ENCODE measurements at places on chromosomes 13 and 19.
A peak's percentile ranks its signal among the peaks of the same experiment; 100 is the strongest.

- DNase-seq = no peak
These were observed 40.3 kb downstream of the SOX1 start for GRCh38 chr13:112107289-112107688.

- DNase-seq = peak; percentile 7
These were observed 529 bp downstream of the ZNF836 start for GRCh38 chr19:52170863-52171320.

DNA sequence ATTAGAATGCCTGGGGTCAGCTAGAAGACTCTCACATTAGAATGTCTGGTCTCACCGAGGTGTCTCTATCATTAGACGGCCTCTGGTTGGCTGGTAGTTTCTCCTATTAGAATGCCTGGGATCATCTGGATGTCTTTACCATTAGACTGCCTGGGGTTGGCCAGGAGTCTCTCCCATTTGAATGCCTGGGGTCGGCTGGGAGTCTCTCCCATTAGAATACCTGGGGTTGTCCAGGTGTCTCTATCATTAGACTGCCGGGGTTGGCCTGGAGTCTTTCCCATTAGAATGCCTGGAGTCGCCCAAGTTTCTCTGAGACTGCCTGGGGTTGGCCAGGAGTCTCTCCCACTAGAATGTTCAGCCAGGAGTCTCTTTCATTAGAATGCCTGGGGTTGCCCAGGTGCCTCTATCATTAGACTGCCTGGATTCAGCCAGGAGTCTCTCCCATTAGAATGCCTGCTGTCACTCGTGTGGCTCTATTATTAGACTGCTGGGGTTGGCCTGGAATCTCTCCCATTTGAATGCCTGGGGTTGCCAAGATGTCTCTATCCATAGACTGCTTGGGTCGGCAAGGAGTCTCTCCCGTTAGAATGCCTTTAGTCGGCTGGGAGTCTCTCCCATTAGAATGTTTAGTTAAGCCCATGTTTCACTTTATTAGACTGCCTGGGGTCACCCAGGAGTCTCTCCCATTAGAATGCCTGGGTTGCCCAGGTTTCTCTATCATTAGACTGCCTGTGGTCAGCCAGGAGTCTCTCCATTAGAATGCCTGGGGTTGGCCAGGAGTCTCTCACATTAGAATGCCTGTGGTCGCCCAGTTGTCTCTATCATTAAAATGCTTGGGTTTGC lies 1467.8 kb downstream of the UQCRFS1 start:
- no peak for DNase-seq

DNA sequence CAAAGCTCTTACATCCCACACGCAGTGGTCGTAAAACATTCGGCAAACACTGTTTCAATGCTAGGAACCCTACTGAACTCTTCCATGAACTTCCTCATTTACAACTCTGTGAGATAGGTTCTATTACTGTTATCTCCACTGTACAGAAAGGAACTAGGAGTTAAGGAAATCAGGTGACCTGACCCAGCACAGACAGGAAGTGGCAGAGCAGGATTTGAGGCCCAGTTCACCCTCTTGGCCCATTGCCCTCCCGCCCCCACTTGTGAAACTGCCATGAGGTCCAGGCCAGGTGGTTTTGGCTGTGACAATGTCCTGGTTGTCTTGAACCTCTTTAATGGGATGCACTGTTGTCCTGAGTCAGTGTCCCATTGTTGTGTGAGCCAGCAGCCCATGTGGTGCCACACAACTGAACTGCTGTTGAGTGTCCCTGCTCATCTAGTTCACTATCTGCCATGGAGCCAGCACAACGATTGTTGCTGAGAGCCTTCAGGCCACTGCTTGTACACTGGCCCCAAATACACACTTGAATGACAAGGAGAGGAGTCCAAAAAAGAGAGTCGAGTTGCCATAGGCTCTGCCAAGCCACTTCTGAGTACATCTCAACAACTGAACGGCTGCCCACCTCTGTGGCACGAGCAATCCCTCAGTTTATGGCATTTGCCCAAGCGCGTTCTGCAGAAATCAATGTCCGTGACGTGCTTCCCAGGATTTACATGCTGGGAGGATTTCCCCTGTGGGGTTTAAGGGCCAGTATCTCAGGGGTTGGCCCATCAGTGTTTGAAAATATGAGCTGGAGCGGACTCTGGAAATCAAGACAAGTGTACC lies 484.6 kb downstream of the TSHZ3 start:
- no peak for DNase-seq

- no peak for DNase-seq
These were observed 3.0 kb downstream of the PPP6R1 start for GRCh38 chr19:55255618-55256423.

- DNase-seq = no peak
These were observed 823 bp downstream of the TLE5 start for GRCh38 chr19:3061182-3062161.

- no peak for DNase-seq
These were observed 465.1 kb downstream of the SLITRK5 start for GRCh38 chr13:88136098-88136790.

GRCh38 chr13:34620862-34621261 lies 321.2 kb upstream of the NBEA start:
- DNase-seq = peak; percentile 30

DNA sequence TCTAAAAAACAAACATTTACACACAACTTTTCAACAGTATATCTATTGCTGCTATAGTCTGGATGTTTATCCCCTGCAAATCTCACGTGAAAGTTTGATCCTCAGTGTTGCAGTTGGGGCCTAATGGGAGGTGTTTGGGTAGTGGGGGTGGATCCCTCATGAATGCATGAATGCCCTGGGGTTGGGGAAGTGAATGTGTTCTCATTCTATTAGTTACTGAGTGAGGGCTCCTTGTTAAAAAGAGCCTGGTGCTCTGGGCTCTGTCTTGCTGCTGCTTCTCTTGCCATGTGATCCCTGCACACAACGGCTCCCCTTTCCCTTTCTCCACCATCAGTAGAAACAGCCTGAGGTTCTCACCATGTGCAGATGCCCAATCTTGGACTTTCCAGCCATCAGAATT lies 242.7 kb upstream of the HTR2A start:
- no peak for DNase-seq

GRCh38 chr13:50898338-50898737 lies 11.3 kb upstream of the RNASEH2B start:
- DNase-seq = no peak

GRCh38 chr19:9953802-9954542 lies 17.7 kb upstream of the OLFM2 start:
- DNase-seq = no peak

DNA sequence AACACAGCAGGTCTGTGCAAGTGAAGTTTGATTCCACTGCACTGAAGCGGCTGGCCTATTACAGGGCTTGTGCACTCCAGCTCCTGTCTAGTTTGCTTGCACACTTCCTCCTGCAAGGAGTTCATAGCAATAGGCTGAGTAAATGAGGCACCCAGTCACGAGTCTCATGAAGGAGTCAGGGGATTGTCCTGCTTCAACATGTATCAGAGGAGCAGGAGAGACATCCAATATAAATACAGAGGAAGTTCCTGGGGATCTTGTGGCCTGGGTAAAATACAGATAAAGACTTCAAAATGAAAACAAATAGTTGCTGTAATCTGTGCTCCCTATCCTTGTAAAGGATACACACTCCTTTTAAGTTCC lies 259.9 kb downstream of the SLITRK1 start:
- DNase-seq = no peak

DNA sequence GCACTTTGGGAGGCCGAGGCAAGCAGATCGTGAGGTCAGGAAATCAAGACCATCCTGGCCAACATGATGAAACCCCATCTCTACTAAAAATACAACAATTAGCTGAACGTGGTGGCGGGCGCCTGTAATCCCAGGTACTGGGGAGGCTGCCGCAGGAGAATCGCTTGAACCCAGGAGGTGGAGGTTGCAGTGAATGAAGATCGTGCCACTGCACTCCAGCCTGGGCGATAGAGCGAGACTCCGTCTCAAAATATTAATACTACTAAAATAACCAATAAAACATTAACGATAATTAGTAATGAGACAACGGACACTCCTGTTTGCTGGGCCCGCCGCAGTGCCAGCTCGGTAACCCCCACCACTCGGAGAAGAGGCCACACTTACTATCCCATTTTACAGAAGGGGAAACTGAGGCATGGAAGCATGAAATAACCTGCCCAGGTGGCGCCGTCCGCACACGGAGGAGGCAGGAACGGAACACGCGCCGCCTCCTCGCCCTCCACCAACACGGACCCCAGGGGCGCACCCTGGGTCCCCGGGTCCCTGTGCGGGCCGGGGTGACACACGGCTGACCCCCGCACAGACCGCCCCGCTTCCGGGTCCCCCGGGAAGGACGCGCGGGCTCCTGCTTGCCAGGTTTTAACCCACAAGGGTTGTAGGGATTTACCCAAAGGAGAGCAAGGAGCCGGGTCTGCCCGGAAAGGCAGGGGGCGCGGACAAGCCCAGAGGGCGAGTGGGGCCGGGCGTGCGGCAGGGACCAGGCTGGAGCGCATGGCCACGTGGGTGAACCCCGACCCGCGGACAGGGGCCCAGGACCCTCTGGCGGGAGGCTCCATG lies 1.6 kb downstream of the R3HDM4 start:
- DNase-seq = no peak

- no peak for DNase-seq
These were observed 44.2 kb upstream of the SHISA2 start for GRCh38 chr13:26095846-26096610.

GRCh38 chr19:10001899-10002298 lies 8.4 kb downstream of the COL5A3 start:
- DNase-seq = peak; percentile 37

DNA sequence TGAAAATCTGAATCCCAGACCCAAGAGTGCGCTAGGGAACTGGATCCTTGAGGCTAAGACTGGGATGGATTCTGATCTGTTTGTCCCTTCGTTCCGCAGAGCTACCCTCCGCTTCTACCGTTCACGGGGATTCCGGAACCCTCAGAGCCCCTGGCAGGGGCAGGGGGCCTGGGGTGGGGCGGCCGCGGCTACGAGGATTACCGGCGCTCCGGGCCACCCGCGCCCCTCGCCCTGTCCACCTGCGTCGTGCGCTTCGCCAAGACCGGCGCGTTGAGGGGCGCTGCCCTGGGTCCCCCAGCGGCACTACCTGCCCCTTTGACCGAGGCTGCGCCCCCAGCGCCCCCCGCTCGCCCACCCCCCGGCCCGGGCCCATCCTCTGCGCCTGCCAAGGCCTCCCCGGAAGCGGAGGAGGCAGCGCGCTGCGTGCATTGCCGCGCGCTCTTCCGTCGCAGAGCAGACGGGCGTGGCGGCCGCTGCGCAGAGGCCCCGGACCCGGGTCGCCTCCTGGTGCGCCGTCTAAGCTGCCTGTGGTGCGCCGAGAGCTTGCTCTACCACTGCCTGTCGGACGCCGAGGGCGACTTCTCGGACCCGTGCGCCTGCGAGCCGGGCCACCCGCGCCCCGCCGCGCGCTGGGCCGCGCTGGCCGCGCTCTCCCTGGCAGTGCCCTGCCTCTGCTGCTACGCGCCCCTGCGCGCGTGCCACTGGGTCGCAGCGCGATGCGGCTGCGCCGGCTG lies 7.1 kb downstream of the SPRED3 start:
- DNase-seq = no peak

GRCh38 chr13:38752686-38753085 lies 65.8 kb downstream of the FREM2 start:
- peak; percentile 23 for DNase-seq

GRCh38 chr13:111256458-111256857 lies 64.0 kb upstream of the TEX29 start:
- no peak for DNase-seq

- no peak for DNase-seq
These were observed 1.2 kb downstream of the S1PR5 start for GRCh38 chr19:10516064-10516385.

DNA sequence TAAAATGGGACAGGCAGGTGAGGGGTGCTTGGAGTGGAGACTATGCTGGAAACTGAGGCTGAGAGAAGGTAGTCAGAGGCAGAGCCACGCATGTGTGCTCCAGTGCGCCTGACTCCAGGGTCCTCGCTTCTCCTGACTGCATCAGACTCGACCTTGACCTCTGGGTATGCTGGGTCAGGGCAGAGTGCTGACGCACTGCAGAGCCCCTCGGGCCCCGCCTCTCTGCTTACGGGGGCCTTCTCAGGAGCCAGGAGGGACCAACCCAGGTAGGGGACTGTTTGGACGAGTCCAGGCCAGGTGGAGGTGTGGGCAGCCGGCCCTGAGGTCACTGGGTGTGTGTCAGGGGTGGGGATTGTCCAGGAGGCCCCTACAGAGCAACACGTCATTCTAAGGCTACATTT lies 22.9 kb upstream of the SLC7A10 start:
- no peak for DNase-seq

DNA sequence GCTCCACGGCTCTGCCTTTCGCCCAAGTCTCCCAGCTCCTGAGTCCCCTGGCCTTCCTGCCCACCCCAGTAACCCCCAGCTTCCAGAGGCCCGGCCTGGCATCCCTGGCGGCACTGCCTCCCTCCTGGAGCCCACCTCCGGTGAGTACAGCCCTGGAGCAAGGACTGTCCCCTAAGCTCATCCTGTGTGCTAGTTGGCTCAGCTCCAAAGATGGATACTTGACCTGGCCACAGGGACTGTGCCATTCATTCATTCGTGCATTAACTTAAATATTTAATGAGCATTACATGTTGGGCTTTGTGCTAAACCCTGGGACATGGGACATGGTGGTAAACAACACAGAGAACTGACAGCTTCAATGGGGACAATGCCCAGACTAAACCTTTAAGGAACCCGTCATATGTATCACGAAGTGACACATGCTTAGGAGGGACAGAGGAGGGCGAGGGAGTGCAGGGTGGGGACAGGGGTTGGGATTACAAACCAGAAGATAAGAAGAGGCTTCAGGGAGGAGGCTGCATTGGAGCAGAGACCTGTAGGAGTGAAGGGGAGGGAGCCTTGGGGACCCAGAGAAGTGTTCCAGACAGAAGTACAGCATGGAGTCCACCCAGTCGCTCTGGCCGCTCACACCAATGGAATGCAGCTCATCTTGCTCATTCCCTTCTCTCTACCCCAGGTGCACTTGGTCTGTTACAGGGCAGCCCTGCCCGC lies 6.9 kb upstream of the OVOL3 start:
- DNase-seq = no peak

All from WERI-Rb-1 (cell line).